CD4-positive, alpha-beta T cell treated with Interleukin-12 subunit alpha and Interleukin-12 subunit beta, for 1 hour (primary cell): ENCODE measurements at places on chromosomes 11 and 22.

- no peak for DNase-seq
These were observed 102.2 kb downstream of the BCR start for GRCh38 chr22:23282516-23282915.

DNA sequence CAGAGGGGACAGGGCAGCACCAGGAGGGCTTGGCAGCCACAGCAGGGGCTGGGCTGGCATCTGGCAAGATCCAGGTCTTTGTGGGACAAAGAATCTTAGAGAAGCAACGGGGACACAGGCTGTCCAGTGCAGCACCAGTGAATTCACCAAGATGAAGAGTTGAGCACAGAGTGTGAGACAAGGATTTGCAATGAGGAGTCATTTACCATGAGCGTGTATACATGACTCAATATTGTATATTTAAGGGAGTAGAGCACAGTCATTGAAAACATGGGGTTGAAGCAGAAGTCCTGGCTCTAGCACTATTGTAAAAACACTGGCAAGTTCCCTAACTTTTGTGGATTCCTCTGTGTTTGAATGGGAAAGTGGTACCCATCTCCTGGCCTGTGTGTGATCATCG lies 3.5 kb downstream of the APOL1 start:
- DNase-seq, result no peak

GRCh38 chr11:64655941-64656601 lies 65.1 kb downstream of the SLC22A12 start:
- no peak for DNase-seq

DNA sequence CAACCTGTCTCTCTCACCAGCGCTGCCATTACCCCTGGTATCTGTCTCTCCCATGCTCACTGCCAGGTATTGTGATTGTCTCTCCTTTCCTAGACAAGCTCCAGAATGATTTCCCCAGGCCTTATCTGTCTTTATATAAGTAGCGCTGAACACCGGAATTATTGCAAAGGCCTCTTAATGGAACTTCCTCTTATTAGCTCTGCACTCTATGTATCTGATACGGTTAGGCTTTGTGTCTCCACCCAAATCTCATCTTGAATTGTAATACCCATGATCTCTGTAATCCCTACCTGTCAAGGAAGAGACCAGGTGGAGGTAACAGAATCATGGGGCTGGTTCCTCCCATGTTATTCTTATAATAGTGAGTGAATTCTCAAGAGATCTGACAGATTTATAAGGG lies 39.3 kb downstream of the DDI1 start:
- no peak for DNase-seq

- DNase-seq, result no peak
These were observed 35.6 kb downstream of the KCNC1 start for GRCh38 chr11:17770048-17770652.

DNA sequence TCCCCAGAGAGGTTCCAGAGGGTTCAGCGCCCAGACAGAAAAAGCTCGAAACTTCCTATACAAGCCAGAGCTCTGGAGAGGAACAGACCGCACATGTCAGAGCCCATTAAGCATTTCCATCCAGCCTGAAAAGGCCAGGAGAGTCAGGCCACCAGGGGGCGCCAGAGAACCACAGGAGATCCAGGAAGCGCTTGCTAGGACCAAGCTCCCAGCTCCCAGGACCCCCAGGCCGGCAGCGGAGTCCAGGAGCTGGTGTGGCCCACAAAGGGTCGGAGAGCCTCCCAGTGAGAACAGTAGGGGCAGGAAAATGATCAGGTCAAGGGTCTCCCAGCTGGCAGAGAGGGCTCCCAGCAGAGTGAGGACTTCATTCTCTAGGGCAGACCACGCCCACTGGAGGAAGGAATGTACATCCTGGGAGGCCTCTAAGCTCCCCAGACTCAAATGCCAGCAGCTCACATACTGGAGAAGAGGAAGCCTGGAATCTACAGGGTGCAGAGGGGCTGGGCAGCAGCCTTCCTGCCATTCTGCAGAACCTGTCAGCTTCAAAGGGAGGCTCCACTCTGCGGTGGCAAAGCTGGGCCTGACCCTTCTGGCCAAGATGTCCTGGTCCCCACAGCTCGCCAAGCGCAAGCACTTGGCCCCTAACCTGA lies 2.1 kb upstream of the MEI1 start:
- peak; percentile 87 for DNase-seq

GRCh38 chr22:36736701-36737320 lies 33.3 kb upstream of the CACNG2 start:
- DNase-seq, result no peak

GRCh38 chr11:126722956-126723664 lies 277.5 kb downstream of the KIRREL3 start:
- no peak for DNase-seq

DNA sequence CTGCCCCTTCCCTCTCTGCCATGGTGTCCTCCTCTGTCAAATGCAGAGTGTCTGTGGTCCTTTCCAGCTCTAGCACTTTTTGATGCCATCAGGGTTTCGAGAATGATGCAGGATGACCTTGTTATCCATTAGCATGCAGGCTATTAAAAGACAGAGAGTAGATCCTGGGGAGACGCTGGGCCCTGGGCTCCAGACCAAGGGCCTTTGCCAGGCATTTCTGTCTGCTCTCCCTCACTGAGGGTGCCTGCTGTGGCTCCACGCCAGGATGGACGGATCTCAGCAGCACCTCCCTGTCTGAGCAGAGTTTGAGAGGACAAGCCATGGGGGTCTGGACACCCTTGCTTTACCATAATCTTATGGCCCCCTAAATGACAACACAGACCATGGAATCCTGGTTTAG lies 110.8 kb upstream of the CD82 start:
- no peak for DNase-seq

GRCh38 chr11:95943546-95943945 lies 19.6 kb upstream of the MTMR2 start:
- DNase-seq, result no peak

DNA sequence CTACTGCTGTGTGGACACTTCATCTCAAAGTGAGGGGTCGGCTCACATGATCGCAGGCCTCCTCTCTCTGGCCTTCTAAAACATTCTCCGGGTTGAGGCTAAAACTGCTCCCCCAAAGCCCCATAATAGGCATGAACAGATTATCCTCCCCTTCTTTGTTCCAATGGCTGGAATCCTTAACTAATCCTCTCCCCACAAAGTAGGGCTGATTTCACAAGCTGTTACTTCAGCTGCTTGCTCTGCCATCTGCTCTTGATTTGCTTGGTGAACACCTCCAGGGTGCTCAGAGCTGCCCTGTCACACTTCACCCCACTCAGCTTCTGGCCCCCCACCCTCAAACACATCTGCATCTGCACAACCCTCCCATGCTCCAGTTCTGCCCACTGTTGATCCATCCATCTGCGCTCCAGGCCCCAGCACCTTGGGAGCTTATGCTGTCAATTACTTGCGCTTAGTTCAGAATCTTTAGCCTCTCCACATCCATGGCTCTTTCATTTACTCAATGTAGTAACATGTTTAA lies 173.1 kb upstream of the API5 start:
- DNase-seq, result no peak

DNA sequence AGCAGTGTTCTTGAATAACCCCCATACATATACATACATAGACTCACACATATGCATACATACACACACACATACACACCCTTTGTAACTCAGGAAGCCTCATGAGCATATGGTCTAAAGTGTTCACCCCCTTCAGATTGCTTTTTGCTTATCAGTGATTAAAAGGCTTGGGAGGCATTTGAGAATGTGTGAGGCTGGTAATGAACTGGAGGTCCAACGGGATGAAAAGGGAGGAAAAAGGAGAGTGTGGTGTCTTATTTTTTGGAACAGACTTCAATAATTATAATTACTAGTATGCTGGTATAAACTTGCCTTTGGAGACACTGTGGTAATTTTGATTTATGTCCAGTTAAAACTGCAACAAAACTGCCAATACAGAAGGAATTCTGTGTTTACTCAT lies 124.5 kb downstream of the UVRAG start:
- no peak for DNase-seq

- no peak for DNase-seq
These were observed 3.7 kb downstream of the MIAT start for GRCh38 chr22:26660961-26661578.

- no peak for DNase-seq
These were observed 102.9 kb upstream of the PLET1 start for GRCh38 chr11:112363527-112363926.

- no peak for DNase-seq
These were observed at the start of gene PNPLA5 for GRCh38 chr22:43891360-43892182. PNPLA5 (minus strand) TSS chr22:43892013; CDS start chr22:43891880, 133 bp downstream.

DNA sequence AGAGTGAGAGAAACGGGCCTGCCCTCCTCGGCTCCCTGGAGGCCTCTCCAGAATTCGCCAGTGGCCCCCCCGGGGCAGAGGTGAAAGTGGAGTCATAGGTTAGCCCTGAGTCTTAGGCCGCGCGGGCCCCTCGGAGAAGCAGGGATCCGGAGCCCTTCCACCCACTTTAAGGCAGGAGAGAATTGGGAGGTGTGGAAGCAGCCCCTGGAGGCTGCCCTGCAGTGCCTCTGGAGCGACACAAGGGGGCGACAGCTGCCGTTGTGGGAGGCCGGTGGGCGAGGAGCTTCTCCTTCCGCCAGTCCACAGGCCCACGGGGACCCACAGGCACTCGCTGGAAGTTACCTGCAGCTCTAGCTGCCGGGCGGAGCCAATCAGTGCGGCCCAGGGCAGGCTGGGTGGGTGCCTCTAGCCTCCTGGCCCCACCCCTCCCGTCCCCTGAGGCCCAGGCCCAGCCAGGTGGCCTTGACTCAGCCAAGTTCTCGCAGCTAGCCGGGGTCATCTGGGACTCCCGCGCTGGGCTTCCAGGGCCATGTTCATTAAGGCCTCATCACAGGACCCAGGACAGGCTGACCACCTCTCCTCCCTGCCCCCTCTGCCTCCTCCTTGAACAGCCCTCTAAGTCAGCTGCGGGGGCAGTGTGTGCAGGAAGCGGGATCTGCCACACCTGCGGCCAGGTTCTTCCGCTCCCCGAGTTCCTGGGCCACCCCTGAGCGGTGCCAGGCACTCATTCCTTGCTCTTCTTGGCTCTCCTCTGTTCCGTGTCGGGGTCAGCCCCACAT lies 5.0 kb downstream of the DGKZ start:
- DNase-seq, result peak; percentile 88

- no peak for DNase-seq
These were observed 857.6 kb downstream of the METTL15 start for GRCh38 chr11:28965819-28966218.

GRCh38 chr11:76902121-76903014 lies 41.6 kb downstream of the ACER3 start:
- DNase-seq, result no peak

- no peak for DNase-seq
These were observed 120.5 kb downstream of the MN1 start for GRCh38 chr22:27681037-27681436.

- DNase-seq, result no peak
These were observed 39.0 kb downstream of the CERK start for GRCh38 chr22:46699091-46699490.

DNA sequence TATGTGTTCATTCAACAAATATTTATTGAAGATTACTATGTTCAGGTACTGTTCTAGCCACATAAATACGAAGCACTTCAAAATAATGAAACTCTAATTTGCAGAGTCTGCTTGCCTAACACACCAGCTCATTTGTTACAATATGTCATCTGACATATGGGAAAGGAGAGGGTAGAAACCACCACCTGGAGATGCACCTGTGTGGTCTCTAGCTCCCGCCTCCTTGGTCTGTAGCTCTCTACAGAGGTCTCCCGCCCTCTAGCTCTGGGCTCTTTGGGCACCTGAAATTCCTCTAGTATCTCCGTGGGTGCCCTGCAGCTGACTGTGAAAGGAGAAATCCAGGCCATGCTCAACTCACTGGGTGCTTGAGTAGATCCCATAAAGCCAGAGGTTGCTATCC lies 51.4 kb upstream of the DBX1 start:
- no peak for DNase-seq

GRCh38 chr11:48003926-48004325 lies 23.6 kb downstream of the PTPRJ start:
- no peak for DNase-seq

DNA sequence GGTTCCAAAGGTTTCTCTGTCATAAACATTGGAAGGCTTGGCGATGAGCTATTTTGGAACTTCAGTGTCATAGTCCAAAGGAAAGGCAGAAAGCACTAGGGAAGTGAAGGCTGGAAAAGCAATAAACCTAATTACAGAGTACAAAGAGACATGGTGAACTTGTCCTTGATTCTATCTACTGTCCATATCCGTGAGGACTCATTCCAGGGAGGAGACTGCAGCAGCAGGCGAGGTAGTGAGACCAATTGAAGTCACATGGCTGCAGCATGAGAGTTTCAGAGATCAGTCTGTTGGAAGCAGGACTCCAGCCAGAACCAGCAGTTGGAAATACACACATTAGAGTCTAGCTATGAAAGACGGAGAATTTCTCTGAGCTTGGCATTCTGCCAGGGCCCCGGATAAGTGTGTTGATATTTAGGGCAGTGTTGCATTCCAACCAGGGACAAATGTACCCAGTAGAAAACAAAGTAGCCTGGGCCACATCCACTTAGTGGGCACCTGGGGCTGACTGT lies 54.1 kb upstream of the ARHGAP42 start:
- no peak for DNase-seq

DNA sequence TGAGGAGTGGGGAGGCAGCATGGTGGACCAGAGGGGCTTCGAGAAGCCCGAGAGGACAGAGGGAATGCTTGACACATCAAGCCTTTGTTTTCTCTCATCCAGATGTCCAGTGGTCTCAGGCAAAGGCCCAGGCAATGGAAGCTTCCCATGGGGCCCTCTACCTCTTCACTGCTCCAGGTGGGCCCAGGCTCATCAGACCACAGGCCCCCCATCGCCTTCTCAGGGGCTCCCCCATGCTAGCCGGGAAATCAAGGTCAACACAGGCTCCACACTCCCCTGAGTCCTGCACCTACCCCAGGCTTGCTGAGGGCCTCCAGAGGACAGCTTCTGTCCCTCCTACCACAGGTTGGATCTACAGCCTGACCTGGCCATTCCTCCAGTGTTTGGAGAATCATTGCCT lies 157.5 kb downstream of the CHST1 start:
- DNase-seq, result no peak

DNA sequence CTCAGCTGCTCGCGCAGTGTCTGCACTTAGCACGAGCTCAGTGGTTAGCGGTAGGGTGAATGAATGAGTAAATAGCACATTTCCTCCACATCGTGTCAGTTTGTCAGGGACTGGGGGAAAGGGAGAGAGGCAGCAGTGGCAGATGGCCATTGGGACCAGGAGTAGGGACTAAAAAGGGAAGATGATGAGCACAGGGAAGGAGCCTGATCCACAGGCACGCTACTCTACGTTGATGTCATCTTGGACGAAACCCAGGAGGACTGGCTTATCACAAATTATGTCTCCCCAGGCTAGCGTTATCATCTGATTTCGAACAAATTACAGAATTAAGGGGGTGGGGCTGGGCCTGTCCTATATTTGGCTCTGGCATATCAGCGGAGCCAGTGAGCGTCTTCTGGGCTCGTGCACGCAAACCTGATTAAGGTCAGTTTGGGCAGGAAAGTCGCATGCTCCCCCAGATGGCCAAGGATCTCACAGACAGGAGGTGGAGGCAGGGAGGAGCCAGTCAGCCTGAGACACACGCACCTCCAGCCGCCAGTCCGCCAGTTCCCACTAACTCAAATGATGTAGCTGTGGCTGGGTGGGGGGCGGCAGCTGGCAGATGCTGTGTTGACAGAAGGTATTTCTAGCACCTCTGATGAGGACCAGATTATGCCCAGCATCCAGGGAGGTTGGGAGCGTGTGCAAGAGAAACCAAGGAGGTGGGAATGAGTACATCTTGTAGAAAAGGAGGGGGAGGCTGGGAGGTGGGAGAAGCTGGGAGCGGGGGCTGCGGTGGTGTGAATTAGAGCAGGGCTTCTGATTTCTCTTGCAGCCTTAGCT lies 97.4 kb upstream of the PRDM11 start:
- DNase-seq, result no peak

- no peak for DNase-seq
These were observed 68.6 kb downstream of the ATXN10 start for GRCh38 chr22:45740236-45740635.

- no peak for DNase-seq
These were observed 4.8 kb upstream of the ARHGEF12 start for GRCh38 chr11:120331301-120331996.
